ENCODE measurements at places on chromosomes 2 and 18. TPM values are rescaled to one million over a fixed set of nuclear protein-coding genes. Genes with fewer than 3 reads are reported as not detected.

Gene CAVIN2
- not detected for polyA plus RNA-seq

Gene NCKAP5
- polyA plus RNA-seq, result not detected

Gene MITD1
- polyA plus RNA-seq, result 73.9 TPM

Gene GAREM1
- polyA plus RNA-seq, result 1.1 TPM

Gene MYO5B
- polyA plus RNA-seq, result 0.02 TPM

Gene POTEF
- polyA plus RNA-seq, result not detected

Gene ESCO1
- 4.6 TPM for polyA plus RNA-seq

GRCh38 chr2:177347570-177347969, 45.0 kb upstream of the AGPS start:
- no peaks in the 10 kb centered on the region for H3K36me3 ChIP-seq
- H3K4me3 ChIP-seq, result no peak overlapping the region
- no peaks in the 10 kb centered on the region for H3K4me1 ChIP-seq
- no peaks in the 10 kb centered on the region for H3K27me3 ChIP-seq

- H3K36me3 ChIP-seq, result no peaks in the 10 kb centered on the region
- no peak for DNase-seq
- no peak overlapping the region for H3K4me3 ChIP-seq
- H3K27me3 ChIP-seq, result no peaks in the 10 kb centered on the region
Observed at GRCh38 chr2:49577041-49577440, 422.7 kb upstream of the FSHR start.

DNA sequence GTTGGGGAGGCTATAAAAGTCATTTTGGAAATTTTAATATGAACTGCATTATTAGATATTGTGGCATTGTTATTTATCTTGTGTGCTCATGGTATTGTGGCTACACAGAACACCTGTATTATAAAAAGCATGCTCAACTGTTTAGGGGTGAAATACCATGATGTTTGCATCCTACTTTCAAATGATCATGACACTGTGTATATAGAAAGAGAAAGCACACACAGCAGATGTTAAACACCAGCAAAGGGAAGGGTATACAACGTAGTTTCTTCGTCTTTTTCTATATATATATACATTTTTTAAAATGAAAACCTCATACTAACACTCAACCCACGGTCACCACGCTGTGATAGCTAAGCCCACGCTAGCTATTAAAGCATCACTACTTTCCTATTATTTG, 27.1 kb downstream of the STARD7 start:
- DNase-seq, result no peak
- no peak overlapping the region for H3K4me3 ChIP-seq
- H3K36me3 ChIP-seq, result peaks cover 16% of the 10 kb centered on the region
- H3K27me3 ChIP-seq, result no peaks in the 10 kb centered on the region
- H3K4me1 ChIP-seq, result no peaks in the 10 kb centered on the region
- no peak overlapping the region for H3K27ac ChIP-seq

DNA sequence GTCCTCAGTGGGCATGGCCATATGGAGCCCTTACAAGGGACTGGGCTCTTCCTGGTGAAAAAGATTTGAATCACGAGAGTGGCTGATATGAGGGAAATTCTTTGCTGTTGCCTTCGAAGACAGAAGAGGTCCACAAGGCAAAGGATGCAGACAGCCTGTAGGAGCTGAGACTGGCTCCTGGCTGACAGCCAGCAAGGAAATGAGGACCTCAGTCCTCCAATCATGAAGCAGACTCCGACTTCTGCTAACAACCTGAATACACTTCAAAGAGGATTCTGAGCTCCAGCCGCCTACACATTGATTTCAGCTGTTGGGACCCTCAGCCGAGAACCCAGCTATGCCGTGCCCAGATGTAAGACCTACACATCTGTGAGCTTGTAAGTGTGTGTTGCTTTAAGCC, 3.0 kb upstream of the ST8SIA5 start:
- peaks cover 11% of the 10 kb centered on the region for H3K27me3 ChIP-seq
- no peak overlapping the region for H3K4me3 ChIP-seq
- H3K4me1 ChIP-seq, result no peaks in the 10 kb centered on the region
- no peak overlapping the region for H3K27ac ChIP-seq
- DNase-seq, result no peak
- H3K36me3 ChIP-seq, result no peaks in the 10 kb centered on the region

GRCh38 chr18:9516437-9517064, 41.2 kb downstream of the RALBP1 start:
- DNase-seq, result peak; percentile 50
- H3K36me3 ChIP-seq, result no peaks in the 10 kb centered on the region
- no peak overlapping the region for H3K27ac ChIP-seq
- H3K4me1 ChIP-seq, result no peaks in the 10 kb centered on the region
- H3K27me3 ChIP-seq, result no peaks in the 10 kb centered on the region

GRCh38 chr2:196487417-196487816, 152.1 kb upstream of the CCDC150 start:
- DNase-seq, result no peak
- H3K4me1 ChIP-seq, result no peaks in the 10 kb centered on the region
- H3K27me3 ChIP-seq, result no peaks in the 10 kb centered on the region
- H3K36me3 ChIP-seq, result no peaks in the 10 kb centered on the region
- no peak overlapping the region for H3K4me3 ChIP-seq
- no peak overlapping the region for H3K27ac ChIP-seq

DNA sequence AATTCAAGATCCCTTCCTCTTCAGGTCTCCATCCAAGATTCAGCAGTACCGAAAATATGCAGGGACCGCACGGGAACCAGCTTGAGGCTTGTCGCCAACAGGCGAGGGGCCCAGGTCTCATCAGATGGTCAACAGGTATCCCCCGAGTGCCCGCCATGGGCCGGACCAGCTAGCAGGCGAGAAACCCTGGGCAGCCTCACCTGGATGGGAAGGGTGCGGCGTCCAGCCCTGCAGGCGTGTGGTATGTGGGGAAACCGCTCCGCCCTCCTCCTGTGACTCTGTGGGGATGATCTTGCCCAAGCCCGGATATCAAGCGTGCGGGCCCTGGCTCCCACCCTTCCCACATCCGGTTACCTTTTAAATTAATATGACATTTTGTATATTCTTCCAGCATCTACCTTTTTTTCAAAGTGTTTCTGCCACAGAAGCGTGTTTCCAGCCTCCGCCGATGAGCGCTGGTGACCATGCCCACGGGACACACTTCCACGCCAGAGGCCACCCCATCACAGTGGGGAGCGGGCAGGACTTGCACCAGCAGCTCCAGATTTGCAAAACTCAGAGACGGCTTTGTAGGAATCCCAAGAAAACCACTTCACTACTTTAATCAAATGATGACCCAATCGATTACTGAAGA, 33.2 kb downstream of the ZNF516 start:
- no peaks in the 10 kb centered on the region for H3K36me3 ChIP-seq
- H3K27me3 ChIP-seq, result no peaks in the 10 kb centered on the region
- no peaks in the 10 kb centered on the region for H3K4me1 ChIP-seq
- DNase-seq, result no peak

GRCh38 chr2:194486326-194486725, 1170.7 kb upstream of the SLC39A10 start:
- H3K27ac ChIP-seq, result no peak overlapping the region
- no peaks in the 10 kb centered on the region for H3K36me3 ChIP-seq

GRCh38 chr2:239882331-239882732, 142.8 kb downstream of the NDUFA10 start:
- no peak overlapping the region for H3K4me3 ChIP-seq
- no peak overlapping the region for H3K27ac ChIP-seq
- DNase-seq, result peak; percentile 55
- H3K36me3 ChIP-seq, result no peaks in the 10 kb centered on the region
- peaks cover 8% of the 10 kb centered on the region for H3K4me1 ChIP-seq

DNA sequence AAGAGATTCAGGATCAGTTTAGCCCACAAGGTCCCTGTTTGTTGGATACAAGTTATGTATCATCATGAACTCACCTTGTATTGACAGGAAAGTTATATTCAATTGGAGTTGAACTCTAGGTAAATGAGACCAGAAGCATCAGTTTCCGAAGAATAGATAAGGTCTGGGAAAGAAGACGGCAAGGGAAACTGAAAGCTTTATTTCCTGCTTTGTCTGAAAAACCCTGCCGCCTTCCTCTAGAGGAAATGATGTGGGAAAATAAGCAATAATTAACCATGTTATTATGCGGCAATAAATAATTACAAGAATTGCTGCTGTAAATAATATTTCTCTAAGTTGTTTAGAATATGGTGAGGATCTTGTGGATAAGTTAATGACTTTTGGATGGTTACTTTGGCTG, 32.0 kb downstream of the LPIN1 start:
- peaks cover 41% of the 10 kb centered on the region for H3K4me1 ChIP-seq
- peak; percentile 16 for DNase-seq
- peak overlapping the region; percentile 19 for H3K4me3 ChIP-seq
- H3K27ac ChIP-seq, result peak overlapping the region; percentile 52
- H3K27me3 ChIP-seq, result no peaks in the 10 kb centered on the region

GRCh38 chr2:37623971-37624900, 47.2 kb downstream of the CDC42EP3 start:
- H3K36me3 ChIP-seq, result no peaks in the 10 kb centered on the region
- no peaks in the 10 kb centered on the region for H3K27me3 ChIP-seq
- no peak for DNase-seq
- H3K4me1 ChIP-seq, result peaks cover 75% of the 10 kb centered on the region
- H3K27ac ChIP-seq, result peak overlapping the region; percentile 66

DNA sequence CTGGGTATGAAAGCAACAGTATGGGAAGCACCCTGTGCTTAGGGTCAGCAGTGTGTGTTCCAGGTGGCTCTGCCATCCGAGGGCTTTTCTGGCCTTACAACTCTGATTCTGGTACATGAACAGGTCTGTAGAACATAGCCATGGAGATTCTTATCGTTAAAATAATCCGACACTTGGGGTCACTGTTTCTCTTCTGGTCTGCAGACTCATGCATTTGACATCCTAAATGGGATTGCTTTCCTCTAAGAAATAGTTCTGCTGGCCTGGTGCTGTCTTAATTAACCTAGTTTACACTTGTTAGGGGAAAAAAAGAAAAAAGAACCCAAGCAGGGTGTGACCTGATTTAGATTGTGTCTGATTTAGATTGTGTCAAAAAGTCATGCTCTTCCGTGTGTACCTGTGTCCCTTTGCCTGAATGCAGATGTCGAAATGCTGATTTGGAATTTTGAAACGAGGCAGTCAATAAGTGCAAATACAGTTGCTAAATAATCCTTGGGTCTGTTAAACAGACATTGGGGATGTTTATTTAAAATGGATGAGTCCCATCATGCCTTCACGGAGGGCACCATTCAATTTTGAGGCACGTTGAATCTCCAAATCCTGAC, 59.6 kb downstream of the TRPM8 start:
- H3K4me3 ChIP-seq, result no peak overlapping the region

- no peaks in the 10 kb centered on the region for H3K36me3 ChIP-seq
- no peak for DNase-seq
- no peaks in the 10 kb centered on the region for H3K27me3 ChIP-seq
- H3K4me3 ChIP-seq, result no peak overlapping the region
Observed at GRCh38 chr2:30931841-30932407, 124.7 kb upstream of the CAPN13 start.

DNA sequence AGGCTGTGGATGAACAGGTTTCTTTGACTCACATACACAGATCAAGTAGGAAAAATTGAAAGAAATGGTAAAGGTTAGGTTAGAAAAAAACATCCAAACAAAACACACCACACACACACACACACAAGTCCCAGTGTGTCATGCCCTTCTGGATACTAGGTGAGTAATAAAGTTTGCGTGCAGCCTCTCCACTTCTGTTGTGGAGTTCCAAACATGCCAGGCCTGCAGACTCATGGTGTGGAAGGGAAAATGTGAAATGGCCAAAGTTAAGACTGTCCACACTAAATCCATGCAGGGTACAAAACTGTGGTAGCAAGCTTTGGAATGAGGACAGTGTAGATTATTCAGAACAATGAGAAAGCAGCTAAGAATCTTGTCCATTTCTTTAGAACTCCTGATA, 114.6 kb downstream of the IKZF2 start:
- H3K4me1 ChIP-seq, result peaks cover 5% of the 10 kb centered on the region
- no peak overlapping the region for H3K27ac ChIP-seq
- H3K4me3 ChIP-seq, result no peak overlapping the region
- DNase-seq, result no peak
- H3K27me3 ChIP-seq, result no peaks in the 10 kb centered on the region
- H3K36me3 ChIP-seq, result no peaks in the 10 kb centered on the region

GRCh38 chr2:118816669-118817068, 30.8 kb downstream of the EN1 start:
- no peaks in the 10 kb centered on the region for H3K36me3 ChIP-seq
- H3K27ac ChIP-seq, result no peak overlapping the region
- no peak for DNase-seq
- no peak overlapping the region for H3K4me3 ChIP-seq
- H3K4me1 ChIP-seq, result no peaks in the 10 kb centered on the region

DNA sequence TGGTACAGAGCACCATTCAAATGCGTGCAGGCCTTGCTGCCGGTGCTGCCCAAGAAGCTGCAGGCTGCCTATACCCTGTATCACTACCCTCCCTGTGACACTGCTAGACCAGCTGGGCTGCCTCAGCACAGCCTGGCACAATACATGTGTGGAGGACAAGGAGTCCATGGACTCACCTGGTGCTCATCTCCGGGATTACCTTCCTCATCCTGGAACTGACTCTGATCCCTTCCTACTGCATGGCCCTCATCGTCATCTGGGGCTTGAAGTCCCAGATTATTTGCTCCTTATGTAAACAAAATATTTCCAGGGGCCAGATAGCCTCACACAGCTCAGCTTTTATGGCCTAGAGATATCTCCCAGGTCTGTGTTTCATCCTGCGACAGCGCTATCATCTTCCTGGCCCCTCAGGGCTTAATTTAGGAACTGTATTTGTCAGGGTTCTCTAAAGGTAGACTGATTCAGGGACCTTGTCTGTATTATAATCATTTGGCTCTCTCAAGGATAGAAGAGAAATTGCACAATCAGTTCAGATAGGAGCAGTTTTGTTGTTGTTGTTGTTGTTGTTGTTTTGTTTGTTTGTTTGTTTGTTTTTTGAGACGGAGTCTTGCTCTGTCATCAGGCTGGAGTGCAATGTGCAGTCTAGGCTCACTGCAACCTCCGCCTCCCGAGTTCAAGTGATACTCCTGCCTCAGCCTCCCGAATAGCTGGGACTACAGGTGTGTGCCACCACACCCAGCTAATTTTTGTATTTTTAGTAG, 42.9 kb downstream of the WDR75 start:
- H3K27me3 ChIP-seq, result no peaks in the 10 kb centered on the region
- no peak overlapping the region for H3K27ac ChIP-seq
- H3K4me3 ChIP-seq, result no peak overlapping the region
- DNase-seq, result no peak
- H3K4me1 ChIP-seq, result no peaks in the 10 kb centered on the region

GRCh38 chr18:13386891-13387801, 168.6 kb downstream of the LDLRAD4 start:
- H3K4me3 ChIP-seq, result no peak overlapping the region
- H3K27me3 ChIP-seq, result no peaks in the 10 kb centered on the region
- DNase-seq, result no peak
- no peak overlapping the region for H3K27ac ChIP-seq
